Stimulated activated CD4-positive, alpha-beta T cell treated with anti-CD3 and anti-CD28 coated beads, Interleukin-2, amount 100 ng/mL, for 24 hours (primary cell): ENCODE measurements at places on chromosomes 7 and 10.

DNA sequence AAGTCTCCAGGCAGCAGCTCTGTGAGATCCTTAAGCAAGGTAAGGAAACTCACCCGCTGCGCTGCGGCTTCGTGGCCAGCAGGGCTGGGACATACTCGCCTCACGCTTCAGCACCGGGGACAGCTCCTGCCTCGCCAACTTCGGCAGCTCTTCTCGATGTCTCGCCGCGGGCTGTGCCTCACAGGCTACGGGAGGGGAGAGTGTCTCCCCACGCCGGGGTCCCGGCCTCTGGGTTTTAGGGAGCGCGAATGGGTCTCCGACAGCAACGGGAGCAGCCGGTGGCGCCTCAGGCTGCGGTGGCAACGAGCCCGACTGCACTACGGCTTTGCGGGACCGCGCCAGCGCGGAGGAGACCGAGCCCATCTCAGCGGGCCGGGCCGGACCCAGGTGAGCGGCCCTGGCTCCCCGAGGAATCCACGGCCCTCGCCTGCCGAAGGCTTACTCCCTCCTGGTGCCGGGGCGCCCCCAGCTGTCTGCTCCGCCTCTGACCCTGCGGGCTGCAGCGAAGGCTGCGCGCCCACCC is 62.4 kb downstream of the LSM5 start:
- peak; percentile 64 for DNase-seq

- no peak for DNase-seq
Measured at GRCh38 chr10:68359189-68359588, 26.5 kb upstream of the PBLD start.

GRCh38 chr10:98062424-98062823 is 32.0 kb upstream of the CRTAC1 start:
- no peak for DNase-seq

GRCh38 chr10:68721673-68722335 is 765 bp downstream of the CCAR1 start:
- no peak for DNase-seq

DNA sequence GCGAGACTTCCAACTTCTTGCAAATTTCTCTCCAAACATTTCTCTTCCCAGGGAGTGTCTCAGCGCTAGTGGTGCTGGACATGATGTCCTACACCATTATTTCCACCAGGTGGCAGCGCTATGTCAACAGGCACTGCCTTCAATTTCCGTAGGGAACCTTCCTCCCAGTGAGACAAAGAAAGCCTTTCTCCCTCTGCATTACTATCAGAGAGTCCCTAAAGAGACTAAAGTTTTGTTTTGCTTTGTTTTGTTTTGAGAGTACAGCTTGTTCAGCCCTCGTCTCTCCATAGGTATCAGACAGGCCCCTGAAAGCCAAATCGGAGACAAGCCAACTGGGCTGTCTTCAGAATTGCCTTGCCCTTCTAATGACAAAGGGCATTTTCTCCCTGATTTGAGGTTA is 44.2 kb upstream of the GGCT start:
- DNase-seq = peak; percentile 48

DNA sequence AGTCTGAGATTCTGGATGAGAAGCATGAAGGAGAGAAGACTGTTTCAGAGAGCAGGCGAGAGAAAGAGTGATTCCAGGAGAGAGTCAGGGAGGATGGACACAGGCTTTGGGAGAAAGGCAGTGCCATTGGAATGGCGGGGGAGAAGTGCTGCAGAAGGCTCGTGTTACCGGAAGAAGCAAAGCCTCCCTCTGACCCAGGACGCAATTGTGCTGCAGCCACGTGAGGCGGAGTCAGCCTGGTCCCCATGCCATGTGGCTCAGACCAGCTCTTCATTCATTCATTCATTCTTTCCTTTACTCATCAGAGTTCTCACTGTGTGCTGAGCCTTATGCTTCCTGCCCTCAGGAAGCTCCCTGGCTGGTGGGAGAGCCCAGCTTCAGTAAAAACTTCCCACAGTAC is 49.2 kb upstream of the COL13A1 start:
- no peak for DNase-seq

GRCh38 chr7:1555046-1555812 is 776 bp downstream of the TMEM184A start:
- no peak for DNase-seq

GRCh38 chr10:15035385-15036301 is 8.1 kb upstream of the OLAH start:
- no peak for DNase-seq

GRCh38 chr10:73217628-73218027 is 29.4 kb downstream of the DNAJC9 start:
- no peak for DNase-seq

GRCh38 chr10:128729910-128730420 is 603.7 kb upstream of the MKI67 start:
- no peak for DNase-seq

DNA sequence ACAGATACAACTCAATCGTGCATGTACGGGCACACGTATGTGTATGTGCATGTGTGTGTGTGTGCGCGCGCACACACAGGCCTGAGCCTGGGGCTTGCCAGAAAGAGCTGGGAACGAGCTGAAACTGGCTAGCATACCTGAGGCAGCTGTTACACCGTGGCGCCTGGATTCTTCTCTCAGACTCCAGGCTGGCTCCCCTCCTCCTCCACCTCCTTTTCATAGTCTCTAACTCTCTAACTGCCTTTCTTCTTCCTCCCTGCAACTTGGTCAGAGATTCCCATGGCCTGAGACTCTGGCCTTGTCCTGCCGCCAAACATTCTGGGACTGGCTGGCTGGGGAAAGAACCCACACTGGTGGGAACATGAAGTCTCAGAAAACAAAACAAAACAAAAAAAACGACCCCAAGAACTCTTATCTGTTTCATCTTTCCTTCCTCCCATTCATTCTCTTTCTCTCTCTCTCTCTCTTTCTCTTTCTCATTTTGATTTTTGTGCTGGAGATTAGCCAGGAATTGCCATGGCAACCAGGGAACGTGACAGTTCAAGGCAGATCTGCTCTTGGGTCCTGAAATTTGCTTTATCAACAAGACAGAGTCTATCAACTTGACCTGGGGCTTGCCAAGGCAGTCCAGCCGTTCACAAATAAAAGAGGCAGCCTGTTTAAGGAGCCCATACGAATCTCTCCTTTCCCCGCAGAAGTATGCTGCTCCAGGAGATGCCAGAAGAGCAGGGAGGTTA is 76.8 kb upstream of the SEM1 start:
- no peak for DNase-seq

- DNase-seq = no peak
Measured at GRCh38 chr7:1533255-1533546, 2.7 kb downstream of the MAFK start.

GRCh38 chr7:121639705-121640104 is 233.3 kb upstream of the PTPRZ1 start:
- no peak for DNase-seq

DNA sequence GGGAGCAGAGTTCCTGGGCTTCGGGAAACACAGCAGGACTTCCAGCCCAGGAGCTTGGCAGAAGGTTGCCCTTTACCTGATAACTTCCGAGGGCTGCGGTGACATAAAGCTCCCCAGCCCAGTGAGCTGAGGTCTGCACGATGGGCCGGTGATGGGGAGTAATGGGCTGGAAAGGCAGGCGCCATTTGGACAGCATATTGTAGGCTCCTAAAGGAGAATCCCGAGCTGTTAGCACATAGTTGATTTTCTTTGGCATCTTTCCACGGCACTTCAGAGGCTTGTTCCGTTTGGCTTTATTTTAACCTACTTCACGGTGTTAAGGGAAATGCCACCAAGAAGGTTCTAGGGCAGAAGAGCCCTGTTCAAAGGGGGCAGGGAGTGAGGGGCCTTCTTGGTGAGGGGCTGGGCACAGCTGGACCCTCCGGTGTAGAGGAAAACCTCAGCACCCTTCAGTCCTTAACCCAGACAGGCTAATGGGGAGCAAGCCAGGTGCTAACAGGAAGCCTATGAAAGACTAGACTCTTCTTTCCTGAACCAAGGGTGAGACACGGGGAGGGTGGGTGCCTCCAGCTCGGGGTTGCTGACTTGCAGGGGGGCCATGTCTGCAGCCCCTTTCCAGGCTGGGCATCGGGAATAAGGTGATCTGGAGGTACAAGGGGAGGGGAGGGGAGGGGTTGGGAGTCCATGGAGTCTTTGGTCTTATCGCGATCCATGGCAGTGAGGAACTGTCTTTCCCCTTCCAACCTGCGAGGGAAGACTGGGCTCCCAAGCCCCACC is 347.7 kb downstream of the GLRX3 start:
- DNase-seq = no peak

- no peak for DNase-seq
Measured at GRCh38 chr7:17601921-17602320, 303.5 kb downstream of the AHR start.

GRCh38 chr7:151853896-151854719 is 22.8 kb downstream of the PRKAG2 start:
- no peak for DNase-seq

- DNase-seq = peak; percentile 35
Measured at GRCh38 chr10:17001961-17002749, 127.5 kb downstream of the CUBN start.

GRCh38 chr7:112416127-112416526 is 34.1 kb upstream of the IFRD1 start:
- DNase-seq = no peak

GRCh38 chr10:112649006-112649821 is 202.2 kb downstream of the VTI1A start:
- no peak for DNase-seq

DNA sequence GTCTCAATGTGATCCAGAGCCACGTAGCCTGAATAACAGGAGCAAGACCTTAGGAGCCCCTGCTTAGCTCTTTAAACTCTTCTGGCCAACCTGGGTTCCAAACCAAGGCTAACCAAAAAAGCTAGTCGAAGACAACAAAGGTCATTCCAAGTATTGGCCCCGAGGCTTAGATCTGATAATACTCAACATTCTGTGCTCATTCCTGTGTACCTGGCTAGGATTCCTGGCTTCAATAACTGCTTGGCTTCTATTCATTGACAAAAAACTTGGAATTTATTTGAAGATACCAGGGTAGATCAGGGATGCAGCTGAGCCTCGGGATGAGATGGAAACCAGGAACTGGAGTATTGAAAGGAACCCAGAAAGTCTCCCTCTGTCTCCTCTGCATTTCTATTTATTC is 4.1 kb upstream of the SGMS1 start:
- no peak for DNase-seq

DNA sequence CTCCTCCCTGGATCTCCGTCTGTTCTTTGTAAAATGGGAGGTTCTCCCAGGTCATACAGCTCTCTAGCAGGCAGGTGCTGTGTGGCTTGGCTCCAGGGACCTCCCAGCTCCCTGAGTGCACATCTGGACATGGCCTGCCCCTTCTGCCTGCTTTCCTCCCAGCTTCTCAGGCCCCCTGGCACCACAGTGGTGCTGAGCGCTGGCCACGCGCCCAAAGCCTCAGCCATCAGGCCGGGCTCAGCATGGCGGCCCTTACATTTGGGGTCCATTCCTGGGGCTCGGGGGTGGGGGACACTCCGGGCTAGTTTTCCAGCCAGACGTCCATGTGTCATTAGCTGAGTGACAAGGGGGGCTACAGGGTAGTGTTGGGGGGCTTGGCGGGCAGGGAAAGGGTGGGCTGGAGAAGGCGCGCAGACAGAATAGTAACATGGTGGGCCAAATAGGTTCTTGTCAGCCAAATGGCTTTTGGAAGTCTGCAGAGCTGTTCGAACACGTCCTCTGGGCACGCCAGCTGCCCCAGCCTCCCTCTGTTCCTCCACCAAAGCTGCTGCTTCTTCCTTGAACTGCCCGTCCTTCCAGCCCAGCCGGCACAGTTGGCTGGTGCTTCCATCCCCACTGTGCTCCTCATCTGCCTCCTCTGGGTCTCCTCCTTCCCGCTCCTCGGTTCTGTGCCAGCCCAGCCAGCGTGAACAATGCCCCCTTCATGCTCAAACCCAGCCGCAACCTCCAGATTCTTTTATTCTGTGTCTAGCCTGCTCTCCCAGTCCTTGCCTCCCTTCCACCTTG is 65.9 kb downstream of the GOLGA7B start:
- DNase-seq = no peak

GRCh38 chr7:50226669-50227068 is 77.8 kb upstream of the IKZF1 start:
- DNase-seq = no peak

GRCh38 chr10:97004591-97004990 is 172.5 kb downstream of the LCOR start:
- DNase-seq = no peak

DNA sequence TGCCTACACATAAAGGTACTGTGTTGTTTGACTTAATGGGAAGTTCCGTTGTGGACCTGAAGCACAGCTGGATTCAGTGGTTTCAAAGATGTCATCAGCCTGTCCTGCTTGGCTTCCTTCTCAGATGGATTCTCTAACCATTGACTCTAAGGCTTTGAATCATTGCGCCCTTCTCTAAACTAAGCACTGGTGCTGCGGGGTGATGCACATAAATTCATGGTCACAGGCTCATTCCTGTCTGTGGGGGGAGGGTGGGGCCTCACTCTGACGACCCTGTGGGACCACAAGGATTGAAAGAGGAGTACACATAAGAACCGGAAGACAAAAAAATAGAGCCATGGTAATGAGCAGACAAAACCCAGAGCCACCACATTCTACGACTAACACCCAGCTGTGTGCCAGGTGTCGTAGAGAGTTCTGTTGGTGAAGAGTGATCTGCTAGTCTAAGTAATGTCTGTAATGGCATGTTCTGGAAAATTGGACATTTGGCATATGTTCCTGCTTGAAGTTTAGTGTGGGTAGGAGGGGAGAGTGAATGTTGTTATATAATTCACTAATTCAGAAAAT is 97.3 kb upstream of the YAE1 start:
- DNase-seq = no peak

DNA sequence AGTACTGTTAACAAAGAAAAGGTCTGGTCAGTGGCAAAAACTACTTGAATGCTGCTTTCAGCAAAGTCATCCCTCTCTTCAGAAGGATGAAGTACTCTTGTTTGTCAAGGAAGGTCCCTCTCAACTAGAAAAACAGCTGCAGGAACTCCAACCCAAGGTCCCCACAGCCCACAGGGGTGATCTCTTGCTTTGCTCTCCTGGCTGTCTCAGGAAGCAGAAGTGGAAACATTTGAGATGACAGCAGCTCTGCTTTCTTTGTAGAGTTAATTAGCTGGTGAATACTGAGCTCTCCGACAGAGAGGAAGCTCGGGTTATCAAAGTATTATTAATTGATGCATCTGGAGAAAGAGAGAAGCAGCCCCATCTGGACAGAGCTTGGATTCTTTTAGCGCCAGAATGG is 25.4 kb upstream of the LRGUK start:
- DNase-seq = no peak

DNA sequence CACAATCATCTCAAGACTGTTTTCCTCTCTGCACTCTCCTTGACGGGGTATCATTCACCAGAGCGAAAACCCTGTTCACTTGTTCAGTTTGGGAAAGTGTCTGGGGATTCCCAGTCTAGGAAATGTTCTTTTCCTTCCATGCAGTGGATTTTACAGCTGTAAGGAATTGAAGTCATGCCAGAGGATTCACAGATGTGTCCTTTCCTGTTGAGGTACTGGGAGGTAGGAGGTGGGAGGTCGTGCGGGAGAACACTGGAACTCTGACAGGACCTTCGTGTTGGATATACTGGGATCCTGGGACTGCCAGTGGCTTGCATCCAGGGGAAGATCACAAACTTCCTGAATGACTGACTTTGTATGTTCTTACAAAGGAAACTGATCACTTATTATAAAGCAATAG is 185.5 kb downstream of the BMPER start:
- DNase-seq = no peak

- no peak for DNase-seq
Measured at GRCh38 chr10:132613566-132614348, 76.2 kb downstream of the INPP5A start.
